ENCODE measurements at places on chromosomes 12 and 14.

DNA sequence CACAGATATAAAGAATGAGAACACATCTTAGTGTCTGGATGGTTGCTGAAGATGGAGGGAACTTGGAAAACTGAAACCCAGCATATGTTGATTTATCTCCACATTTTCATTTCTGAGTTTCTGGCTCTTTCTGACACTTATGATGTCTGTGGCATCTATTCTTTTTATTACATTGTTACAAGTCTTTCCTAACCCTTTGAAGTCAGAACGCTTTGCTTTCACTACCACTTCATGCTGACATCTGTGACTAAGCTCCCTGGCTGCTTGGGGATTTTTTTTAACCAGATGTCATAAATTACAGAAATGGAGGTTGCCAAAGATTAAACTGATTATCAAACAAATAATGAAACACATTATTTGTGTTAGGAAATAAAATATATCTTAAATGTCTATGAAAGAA is 188.7 kb downstream of the KITLG start:
- DNase-seq = no peak

DNA sequence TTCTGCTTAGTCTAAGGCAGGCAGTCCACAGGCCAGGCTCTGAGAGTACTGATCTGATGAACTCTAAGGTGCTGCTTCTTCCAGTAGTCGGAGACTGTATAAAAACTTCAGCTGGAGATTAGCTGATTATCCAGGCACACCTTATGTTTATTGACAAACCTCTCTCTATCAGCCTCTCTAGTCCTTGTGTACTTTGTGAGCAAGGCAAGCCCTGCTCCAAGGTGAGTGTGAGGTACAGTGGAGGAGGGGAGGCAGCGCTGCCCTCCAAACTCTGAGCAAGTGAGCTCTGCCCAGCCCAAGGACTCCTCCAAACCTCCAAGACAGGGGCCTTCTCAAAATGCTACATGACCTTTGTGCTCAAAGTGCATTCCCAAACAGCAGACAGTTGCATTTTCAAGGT is 95.9 kb upstream of the CDKN3 start:
- no peak for DNase-seq

GRCh38 chr12:62683776-62684569 is 217.3 kb downstream of the MON2 start:
- no peak for DNase-seq

DNA sequence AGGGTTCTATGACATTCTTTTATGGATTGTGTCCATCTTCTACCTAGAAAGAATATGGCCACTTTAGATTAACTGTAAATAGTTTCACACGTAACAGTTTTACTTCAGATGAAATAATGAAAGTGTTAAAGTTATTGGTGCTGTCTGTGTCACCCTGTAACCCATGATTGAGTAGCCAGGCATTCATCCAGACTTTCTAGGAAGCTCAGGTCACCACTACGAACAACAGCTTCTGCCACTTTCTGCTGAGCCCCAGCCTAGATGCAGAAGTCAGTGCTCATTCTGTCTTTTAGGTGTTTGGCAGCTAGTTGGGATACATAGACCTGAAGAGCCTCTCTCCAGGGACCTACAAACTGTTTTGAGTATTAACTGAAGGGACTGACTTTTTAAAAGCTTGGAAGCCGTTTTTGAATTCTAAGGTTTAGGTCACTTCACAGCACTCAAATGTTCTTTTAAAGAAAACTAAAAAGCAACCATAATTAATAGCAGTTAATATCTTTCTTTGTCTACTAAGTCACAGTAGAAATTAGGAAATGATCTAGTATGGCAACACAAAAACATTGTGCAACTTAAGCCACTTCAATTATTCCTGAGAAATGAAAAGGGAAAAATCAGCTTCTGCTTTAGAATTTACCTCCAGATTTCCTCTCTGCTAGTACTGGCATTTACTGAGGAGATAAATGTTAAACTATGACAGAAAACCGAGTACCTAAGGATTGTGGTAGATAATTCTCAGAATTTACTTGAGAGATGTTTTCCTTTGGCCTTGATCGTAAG is 266.9 kb downstream of the CCDC91 start:
- DNase-seq = no peak

- peak; percentile 18 for DNase-seq
Measured at GRCh38 chr12:94100211-94100627, 48.2 kb upstream of the PLXNC1 start.

DNA sequence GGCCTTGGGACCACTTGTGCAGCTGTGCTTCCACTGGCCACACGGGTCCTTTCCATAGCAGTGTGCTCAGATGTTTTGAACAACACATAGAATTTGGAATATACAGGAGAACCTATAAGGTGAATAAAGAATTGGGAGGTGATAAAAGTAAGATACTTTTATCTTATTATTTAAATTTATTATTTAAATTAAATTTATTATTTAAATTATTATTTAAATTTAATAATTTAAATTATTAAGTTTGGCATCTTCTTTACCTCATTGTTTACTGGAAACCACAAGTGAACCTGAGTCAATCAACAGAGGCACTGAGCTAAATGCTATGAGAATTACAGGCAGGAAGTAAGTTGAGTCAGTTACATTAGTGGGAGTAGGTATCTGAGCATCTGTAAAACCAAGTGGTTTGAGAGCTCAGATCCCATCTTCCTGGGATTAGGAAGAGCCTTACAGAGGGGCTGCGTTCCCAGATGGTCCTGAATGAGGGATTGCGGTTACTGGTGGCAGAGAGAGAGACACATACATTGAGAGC is 103.1 kb downstream of the ESR2 start:
- no peak for DNase-seq

DNA sequence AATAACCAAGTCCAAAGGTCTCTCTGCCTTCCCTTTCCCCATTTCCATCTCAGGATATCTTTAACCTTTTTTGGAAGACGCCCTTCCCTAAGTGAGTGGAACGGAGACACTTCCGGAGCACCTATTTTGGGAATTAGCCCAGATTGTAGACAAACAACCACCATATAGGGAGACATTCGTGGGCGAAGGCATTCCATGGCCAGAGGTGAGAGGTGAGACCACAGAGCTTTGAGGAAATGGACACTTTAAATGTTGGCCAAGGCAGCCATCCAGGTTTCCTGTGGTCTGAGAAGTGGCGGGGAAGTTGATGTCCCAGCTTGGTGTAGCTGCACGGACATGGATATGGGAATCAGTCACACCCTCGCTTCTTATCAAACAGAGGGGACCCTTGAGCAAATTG is 69.4 kb upstream of the BDKRB2 start:
- no peak for DNase-seq

DNA sequence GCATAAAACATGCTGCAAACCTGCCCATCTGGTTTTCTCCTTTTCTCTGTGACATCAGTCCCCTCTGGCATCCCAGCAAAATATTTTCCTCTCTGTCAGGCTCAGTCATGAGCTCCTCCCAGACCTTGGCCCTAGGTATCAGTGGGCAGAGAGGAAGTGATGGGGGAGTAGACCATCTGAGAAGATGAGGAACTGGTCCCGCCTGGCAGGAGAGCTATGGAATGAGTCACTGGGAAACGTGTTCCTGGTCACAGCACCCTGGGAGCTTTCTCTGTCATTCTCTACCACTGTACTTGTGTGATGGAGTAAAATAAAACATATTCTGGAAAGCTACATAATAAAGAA is 5.0 kb upstream of the SRSF9 start:
- DNase-seq = no peak

DNA sequence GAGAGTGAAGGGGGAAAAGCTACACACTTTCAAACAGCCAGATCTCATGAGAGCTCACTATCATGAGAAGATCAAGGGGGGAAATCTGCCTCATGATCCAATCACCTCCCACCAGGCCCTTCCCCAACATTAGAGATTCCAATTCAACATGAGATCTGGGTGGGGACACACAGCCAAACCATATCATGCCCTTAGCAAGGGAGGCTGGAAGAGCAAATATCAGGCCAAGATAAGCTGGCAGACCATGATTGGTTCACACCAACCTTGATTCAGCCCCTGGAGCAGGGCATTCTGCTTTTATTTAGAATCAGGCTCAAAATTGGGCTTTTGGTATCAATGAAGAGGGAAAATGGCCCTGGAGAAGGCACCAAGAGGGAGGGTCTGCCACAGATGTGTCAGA is 137.4 kb downstream of the PRKCH start:
- DNase-seq = no peak

GRCh38 chr14:45664668-45665356 is 411.8 kb upstream of the MIS18BP1 start:
- DNase-seq = no peak

DNA sequence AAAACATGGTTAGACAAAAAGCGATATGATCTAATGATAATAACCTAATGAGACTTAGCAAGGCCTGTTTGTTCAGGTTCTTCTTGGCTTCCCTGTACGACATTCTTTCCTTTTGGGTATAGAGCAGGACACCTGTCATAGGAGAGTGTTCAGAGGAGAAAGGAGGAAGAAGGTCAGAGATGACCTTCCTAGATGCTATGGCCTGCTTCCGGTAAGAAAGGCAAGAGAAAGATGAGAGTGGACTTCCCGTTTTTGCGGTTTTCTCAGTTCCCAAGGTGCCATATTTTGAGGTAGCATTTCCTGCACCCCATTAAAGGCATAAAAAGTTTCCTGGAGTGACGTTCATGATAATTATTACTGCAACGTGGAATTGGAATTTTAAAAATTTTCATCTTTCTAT is 8.7 kb downstream of the CLEC4E start:
- no peak for DNase-seq

DNA sequence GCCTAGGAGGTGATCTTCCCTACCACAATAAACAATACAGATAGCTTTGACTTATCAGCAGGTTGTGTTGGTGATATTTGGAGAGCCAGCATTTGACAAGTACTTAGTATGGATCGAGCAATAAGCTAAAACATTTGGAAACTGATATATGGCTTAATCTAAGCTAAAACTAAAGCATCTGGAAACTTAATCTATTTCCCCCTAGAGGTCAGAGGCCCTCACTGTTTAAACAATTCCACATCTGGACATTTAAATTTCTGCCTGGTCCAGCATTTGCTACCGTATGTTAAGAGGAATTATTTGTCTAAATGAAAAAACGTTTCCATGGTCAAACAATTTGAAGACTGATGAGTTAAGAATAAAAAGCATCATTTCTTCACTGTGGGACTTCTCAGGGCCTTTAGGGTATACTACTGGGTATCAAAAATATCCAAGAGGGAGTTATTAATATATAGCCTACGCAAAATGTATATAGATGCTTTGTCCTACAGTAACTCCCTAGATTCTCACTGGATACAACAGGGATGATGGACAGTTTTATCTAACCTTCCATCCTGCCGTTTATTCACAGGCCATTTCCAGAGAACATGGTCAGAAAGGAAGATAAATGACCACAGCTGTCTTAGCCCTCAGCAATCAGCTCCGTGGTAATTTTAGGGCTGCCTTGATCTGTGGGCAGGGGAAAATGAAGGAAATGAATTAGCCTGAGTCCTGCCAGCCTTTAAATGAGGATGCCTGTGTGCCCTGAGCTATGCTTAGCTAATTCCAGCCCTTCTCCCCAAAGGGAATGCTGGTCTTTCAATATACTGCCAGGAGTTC is 135.4 kb upstream of the NUDT4 start:
- DNase-seq = no peak

DNA sequence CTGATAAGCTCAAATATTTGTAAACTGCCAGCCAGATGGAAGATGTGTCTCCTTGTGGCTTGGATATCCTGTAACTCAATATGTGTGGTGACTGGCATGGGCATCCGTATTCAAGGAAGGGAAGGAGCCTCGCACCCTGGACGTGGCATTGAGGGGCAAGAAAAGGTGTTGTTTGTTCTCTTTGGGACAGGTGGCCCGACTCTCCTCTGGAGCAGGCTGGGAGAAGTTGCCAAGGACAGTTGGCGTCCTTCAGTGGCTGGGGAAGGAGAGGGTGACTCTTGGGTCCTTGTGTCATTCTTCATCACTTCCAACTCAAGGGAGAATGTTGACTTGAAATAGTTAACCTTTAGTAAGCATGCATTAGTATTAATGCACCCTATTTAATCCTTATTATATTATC is 39.6 kb downstream of the CACNA1C start:
- DNase-seq = no peak

DNA sequence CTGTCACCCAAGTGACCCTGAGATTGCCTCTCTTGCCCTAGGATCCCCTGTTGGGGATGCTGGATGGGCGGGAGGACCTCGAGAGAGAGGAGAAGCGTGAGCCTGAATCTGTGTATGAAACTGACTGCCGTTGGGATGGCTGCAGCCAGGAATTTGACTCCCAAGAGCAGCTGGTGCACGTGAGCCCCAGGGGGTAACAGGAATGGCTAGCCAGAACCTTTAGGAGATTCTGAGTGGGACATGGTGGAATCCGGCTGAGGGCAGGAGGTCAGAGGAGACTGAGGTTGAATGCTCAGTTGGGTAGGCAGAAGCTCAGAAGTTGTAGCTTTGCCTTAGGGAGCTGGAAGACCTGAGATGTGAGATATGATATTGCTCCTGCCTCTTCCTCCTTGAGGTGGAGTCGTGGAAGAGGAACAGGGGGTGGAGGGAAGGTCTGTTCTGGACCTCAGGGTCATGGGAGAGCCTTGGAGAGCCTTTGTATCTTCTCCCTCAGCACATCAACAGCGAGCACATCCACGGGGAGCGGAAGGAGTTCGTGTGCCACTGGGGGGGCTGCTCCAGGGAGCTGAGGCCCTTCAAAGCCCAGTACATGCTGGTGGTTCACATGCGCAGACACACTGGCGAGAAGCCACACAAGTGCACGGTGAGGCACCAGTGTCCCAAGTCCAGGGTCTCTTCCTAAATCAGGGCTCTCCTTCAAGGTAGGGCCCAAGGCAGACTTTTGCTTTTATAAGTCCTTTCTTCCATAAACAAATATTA is 6.3 kb downstream of the GLI1 start:
- DNase-seq = no peak

GRCh38 chr12:2076196-2076570 is 23.4 kb downstream of the CACNA1C start:
- DNase-seq = no peak

DNA sequence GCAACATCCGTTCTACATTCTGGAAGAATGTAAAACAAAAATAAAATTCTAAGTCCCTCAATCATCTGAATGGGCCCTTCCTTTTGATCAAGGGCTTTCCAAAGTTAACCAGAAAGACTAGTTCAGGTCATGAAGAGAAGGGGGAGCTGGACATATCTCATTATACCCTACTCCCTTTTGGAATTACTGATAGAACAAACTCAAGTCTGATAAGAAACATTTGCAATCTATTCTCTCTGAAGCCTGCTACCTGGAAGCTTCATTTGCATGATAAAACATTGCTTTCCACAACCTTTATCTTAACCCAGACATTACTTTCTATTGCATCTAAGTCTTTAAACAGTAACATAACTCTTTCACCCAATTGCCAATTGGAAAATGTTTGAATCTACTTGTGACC is 8.3 kb upstream of the ACSM4 start:
- DNase-seq = no peak

- DNase-seq = no peak
Measured at GRCh38 chr14:99163446-99163845, 108.6 kb downstream of the BCL11B start.

GRCh38 chr14:68131907-68132306 is 312.3 kb downstream of the RAD51B start:
- no peak for DNase-seq

GRCh38 chr14:63286071-63286470 is 32.7 kb downstream of the GPHB5 start:
- no peak for DNase-seq
